ENCODE measurements at places on chromosomes 4 and X.

DNA sequence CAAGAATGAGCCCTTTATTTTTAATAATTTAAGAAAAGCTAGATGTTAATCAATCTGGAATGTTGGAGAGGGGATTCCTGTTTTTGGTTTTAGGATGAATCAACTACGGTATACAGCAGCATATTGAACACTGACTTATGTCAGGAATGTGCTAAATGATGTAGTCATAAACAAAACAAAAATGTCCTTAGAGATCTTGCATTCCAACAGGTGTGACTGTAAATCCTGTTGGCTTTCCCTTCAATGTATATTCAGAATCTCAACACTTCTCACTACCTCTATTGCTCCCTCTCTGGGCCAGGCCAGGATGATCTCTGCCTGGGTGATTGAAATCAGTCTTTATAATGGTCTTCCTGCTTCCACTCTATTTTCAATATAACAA lies 37.8 kb upstream of the BDH2 start:
- no peak for DNase-seq

DNA sequence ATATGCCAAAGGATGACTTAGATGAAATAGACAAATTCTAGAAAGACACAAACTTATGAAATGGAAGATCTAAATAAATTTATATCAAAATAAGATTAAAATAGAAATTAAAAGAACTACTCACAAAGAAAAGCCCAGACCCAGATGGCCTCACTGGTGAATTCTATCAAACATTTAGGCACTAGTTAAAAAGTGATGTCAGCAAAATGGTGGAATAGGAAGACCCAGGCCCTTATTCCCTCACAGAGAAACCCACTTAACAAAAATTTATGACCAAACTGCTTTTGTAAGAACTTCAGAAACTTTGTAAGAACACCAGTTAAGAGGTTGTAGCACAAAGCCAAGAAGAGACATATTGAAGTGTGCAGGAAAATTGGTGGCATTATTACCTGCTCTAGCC lies 129.5 kb downstream of the GATB start:
- DNase-seq: no peak

DNA sequence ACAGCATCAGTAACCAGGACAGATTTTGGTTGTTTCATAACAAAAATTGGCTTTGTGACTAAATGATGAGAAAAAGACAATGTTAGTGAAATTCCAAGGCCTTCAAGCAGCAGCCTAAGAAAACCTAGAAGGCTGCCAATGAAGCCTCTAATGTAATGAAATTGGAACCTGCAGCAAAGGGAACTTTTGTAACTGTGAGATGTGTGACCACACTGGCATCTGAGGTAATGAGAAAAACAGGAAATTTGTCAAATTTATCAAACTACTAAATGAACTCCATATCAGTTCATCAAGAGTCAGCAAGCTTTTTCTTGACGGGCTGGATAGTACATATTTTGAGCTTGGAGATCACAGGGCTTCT lies 30.4 kb upstream of the EMCN start:
- DNase-seq: no peak

DNA sequence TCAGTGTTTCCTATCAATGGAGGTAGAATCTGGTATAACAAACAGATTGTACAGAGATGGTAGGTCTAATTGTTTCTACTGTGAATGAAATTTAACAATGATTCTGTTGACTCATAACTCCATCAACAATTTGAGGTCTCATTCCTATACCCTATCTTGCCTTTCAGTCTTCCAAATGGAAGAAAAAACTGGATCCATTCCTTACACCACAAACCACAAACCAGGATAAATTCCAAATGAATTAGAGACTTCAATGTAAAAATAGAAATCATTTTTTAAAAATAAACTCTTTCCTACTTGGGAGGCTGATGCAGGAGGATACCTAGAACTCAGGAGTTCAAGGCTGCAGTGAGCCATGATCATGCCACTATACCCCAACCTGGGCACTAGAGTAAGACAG lies 114.4 kb upstream of the WDR44 start:
- no peak for DNase-seq

DNA sequence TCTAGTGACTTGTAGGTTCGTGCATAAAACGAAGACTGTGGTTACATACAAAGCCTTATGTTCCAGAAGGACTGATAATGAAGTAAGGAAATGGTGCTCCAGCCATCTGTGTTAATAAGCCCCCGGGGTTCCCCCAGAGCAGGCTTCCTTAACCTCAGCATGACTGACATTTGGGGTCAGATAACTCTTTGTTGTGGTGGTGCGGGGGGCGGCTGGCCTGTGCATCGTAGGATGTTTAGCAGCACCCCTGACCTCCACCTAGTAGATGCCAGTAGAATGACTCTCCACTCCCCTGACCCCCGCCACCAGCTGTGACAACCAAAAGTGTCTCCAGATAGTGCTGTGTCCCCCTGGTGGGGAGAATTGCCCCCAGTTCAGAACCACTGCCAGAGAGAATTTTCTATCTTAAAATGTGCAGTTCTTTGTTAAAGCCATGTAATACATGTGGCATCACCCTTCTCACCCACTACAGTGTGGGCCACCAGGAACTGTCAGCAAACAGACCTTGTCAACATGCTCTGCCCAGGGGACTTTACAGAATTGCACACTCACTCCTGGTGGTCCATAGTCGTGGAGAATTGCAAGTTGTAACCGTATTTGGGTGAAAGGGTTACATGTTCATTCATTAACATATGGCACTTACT lies 7.5 kb downstream of the SH3KBP1 start:
- no peak for DNase-seq

DNA sequence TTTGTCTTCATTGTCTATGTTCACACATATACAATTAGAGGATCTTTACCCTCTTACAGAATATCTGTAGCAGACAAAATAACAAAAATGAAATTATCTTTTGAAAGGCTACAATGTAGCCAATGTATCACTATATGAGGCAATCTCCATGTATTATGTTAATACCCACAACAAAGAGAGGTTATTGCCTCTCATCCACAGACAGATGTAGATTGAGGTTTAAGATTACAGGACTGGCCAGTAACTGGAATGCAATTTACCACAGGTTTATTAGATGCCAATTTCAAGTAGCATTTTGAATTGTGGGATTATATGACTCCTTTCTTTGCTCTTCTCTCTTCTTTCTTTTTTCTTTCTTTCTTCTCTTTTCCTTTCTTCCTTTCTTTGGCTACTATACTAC lies 242.6 kb downstream of the ANKRD50 start:
- no peak for DNase-seq

DNA sequence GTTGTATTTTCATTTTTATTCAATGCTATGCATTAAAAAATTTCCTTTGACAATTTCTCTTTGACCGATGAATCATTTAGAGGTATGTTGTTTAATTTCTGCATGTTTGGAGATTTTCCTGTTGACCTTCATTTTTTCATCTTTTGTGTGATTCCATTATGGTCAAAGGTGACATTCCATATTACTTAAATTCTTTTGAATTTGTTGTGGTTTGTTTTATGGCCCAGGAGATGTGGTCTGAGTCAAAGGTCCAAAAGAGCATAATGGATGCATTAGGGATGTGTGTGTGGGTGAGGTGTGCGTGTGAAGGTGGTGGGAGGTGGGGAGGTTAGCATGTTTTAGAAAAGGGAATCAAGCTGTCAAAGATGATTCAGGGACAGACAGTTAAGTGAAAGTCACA lies 76.0 kb upstream of the GIMD1 start:
- DNase-seq: no peak

GRCh38 chr4:17082186-17082585 lies 183.7 kb upstream of the LDB2 start:
- no peak for DNase-seq

DNA sequence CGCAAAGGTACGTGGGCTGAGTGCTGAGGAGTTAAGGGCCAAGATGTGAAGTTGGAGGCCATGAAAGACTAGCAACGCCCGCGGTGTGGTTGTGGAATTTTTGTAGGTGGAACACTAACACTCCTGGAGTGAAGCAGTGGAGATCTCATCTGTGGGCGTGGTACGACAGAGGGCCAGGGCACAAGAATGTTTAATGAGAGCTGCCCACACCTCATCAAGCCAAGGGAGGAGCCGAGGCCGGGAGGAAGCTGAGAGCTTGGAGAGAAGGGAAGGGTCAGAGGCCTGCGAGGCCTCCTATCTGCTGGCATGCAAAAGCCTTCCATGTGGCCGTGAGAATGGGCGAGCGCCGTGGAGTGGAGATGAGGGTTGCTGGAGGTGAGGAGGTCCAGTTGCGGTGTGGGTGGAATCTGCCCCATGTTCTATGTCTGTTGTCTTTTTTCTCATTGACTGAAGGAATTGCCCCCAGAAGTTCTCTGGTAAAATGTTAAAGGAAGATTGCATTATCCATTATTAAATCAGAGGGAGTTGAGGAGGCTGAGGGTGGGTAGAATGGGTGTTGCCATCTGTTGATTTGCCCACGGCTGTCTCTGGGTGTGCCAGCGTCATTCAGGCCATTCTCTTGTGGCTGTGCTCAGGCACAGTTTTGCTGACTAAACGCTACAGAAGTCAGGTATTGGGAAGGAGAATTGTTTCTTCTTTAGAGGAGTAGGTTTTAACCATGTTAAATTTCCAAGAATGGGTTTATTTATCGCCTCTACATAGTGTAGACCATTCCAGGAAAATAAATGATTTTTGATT lies 19.8 kb downstream of the SNX25 start:
- DNase-seq: no peak

- no peak for DNase-seq
Measured at GRCh38 chr4:76977736-76978350, 28.3 kb downstream of the SEPTIN11 start.

Data from NCI-H1105 treated with DMSO at 0.1 percent for 48 hours (cell line).